Keratinocyte (primary cell): ENCODE measurements at places on chromosomes 3 and 15.

DNA sequence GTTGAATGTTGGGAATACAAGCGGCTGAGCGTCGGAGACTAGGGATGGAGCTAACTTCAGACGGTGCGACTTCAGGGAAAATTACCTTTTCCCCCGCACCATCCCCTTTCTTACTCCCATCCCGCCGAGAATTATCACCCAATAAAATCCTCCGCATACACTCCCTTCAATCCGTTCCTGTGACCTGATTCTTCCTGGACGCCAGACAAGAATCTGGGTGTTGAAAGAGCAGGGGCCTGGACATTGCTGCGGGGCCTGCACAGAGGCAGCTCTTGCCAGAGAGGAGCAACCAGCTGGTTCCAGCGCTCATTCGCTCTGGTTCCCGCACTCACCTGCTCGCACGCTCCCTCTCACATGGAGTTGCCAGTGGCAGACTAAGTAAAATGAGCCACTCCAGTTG, 241.9 kb downstream of the ALCAM start:
- DNase-seq = no peak

DNA sequence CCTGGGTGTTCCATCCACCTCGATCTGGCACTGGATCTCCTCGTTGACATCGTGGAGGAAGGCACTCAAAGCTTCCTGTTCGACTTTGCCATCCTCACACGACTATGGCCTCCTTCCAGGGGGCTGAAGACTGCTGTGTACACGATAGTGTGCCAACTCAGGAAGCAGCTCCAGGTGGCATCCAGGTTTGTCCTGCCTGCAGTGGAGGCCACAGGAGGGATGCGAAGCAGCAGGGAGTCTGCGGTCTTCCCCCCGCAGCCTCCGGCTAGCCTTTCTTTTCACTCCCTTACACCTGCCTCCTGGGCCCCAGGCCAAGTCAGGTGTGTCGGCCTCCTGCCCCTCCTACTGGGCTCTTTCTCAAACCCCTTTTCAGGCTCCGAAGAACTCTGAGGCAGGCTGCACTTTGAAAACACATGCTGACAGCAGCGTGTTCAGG, 32.2 kb downstream of the SYNM start:
- no peak for DNase-seq

GRCh38 chr15:67322481-67322880, 67.9 kb downstream of the IQCH start:
- DNase-seq = no peak

DNA sequence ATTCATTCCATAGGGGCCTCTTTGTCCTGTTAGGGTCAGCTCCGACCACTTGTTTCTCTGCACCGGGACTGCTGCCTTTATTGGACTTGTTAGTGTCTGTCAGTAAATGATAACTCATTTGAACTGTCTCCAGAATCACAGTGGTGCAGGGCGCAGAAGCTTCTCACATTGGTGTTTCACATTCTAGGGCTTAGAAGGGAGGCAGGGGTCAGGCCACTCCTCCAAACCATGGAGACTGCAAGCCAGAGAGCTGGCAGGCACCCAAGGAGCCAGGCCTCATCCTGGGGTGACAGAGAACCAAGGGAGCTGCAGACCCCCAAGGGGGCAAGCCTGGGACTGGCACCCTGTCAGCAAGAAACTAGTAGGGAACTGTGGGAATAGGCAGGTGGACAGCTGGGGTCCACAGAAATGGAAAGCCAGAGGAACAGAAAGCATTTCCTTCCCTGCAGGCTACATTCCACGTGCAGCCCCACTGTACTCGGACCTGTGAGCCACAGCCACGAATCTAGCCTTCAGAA, 49.1 kb downstream of the CCNL1 start:
- DNase-seq = no peak

DNA sequence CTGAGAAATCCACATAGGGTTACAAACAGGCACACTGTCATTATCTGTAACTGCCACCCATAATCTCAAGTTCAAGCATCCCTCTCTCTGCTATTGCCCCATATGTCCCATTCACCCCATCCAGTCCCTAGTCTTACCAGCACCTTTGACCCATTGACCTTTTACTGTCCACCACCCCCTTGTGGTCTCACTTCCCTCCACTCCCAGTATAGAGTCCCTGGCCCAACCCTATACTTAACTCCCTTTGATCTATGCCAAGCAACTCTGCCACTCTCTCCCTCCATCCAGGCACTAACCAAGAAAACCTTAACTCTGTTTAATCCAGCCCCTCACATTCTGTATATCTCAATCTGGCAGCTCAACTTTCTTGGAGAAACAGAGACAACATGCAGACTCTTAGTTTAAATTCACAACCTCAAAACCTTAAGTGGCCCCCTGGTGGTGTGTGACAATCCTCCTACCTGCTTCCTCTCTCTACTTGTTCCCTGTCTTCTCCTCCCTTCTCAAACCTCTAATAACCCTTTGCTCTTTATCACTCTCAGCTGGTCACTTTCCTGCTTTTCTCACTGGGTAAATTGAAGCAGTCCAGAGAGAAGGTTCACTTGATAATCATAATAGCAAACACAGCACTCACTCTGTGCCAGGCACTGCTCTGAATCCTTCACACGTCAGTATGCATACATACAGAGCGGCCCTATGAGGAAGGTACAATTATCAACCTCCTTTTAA, 162.7 kb downstream of the STT3B start:
- DNase-seq = no peak
